ENCODE measurements at places on chromosomes 11 and 22.

DNA sequence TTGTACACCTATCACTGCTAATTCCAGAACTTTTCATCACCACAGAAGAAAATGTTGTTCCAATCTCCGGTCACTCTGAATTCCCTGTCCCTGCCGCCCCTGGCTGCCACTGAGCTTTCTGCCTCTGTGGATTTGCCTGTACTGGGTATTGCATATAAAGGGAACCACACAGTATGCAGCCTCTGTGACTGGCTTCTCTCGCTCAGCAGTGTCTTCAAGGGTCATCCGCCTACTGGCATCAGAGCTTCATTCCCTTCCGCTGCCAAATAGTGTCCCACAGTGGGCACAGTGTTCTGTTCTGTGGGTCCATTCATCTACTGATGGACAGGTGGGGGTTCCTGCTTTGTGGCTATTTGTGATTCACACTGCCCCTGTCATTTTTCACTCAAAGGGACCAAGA lies 5.3 kb downstream of the DHCR7 start:
- DNase-seq: no peak

GRCh38 chr22:23786261-23786710 lies 480 bp upstream of the SMARCB1 start:
- DNase-seq: no peak

GRCh38 chr11:110093407-110094297 lies 460 bp downstream of the ZC3H12C start:
- peak; percentile 76 for DNase-seq

- no peak for DNase-seq
These were observed 150.6 kb downstream of the DSCAML1 start for GRCh38 chr11:117646411-117646810.

DNA sequence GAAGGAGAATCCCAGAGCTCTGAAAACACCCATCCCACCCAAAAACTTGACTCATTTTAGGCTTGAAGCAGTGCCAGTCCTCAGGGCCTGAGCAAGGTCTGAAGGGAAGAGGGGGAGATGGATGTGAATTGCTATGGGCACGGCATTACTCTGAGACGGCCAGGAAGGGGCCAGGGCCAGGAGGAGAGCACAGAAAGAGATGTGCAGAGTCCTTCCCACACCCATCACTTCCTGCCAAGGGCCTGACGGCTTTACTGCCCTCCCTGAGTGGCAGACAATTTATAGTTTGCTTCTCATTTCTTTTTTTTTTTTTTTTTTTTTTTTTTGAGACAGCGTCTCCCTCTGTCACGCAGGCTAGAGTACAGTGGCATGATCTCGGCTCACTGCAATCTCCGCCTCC lies 22.5 kb downstream of the TAB1 start:
- DNase-seq: no peak

- no peak for DNase-seq
These were observed 306.4 kb downstream of the NXPE2 start for GRCh38 chr11:114984611-114985163.

- DNase-seq: no peak
These were observed 17.8 kb upstream of the P2RY2 start for GRCh38 chr11:73200256-73200655.

DNA sequence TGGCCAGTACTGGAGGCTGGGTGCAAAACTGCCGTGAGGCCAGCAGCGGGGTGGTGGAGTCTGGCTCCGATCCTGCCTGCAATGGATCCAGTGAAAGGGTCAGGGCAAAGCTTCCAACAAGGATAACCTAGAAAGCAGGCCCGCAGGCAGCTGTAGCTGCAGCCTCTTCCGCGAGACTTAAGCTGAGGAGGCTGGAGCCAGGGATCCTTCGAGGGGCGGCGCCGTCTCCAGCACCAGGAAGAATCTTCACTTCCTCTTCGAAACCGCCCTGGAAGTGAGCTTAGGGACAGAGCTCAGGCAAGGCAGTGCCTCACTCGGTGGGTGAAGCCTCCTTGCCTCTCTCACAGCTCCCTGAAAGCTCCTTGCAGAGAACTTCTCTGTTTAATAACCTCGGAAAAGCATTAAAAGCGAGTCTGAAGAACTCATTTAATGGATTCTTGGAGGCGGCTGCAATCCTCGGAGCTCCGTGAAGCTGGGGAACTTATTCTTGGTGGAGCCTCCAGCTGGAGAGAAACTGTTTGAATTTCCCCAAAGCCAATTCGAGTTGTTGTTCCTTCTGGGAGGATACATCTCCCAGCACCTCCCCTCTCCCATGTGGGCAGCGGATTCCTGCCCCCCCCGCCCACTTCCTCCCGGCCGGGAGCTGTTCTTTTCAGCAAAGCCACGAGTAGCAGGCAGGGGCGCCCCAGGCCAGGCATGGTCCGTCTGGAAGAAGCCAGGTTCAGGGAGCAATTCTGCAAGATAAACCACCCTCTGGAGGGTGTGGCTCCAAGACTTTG lies 169.9 kb downstream of the CTTN start:
- DNase-seq: peak; percentile 79

DNA sequence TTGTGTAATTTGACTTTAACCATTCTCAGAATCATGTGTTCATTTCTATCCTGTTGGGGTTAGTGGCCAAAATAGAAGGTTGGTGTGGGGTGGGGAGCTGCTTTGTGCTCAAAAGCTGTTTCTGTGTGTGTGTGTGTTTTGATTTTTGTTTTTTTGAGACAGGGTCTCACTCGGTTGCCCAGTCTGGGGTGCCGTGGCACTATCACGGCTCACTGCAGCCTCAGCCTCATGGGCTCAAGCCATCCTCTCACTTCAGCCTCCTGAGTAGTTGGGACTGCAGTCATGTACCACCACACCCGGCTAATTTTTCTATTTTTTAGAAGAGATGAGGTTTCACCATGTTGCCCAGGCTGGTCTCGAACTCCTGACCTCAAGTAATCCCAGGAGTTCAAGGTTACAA lies 18.1 kb upstream of the AIFM3 start:
- DNase-seq: no peak

- no peak for DNase-seq
These were observed 14.1 kb upstream of the KIAA0930 start for GRCh38 chr22:45254789-45255278.

DNA sequence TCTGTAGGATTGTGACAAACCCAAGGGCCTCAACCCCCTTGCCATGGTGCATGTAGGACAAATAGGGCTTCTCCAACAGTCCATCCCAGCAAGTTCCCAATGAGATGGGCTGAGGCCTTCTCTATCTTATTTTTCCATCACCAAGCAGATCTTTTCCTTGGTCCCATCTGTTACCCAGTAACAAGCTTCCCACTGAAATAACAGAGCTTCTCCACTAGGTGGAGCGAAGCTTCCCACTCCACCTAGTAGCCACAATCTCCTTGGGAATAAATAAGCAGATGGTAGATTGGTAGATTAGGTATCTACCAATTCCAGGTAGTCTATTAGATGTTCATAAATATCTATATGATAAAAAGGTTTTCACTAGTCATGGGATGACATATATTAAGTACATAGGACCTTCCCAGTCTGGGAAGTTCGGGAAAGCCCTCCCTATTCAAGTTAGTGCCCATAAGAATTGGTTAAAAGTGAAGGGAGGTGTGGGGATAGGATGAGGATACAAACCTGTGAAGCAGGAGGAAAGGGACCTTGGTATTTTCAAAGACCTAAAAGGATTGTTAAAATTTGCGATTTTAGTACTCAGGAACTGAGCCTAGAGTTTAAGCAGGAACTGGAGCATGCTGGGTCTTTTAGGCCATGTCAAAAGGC lies 5.9 kb upstream of the OR52L1 start:
- no peak for DNase-seq

DNA sequence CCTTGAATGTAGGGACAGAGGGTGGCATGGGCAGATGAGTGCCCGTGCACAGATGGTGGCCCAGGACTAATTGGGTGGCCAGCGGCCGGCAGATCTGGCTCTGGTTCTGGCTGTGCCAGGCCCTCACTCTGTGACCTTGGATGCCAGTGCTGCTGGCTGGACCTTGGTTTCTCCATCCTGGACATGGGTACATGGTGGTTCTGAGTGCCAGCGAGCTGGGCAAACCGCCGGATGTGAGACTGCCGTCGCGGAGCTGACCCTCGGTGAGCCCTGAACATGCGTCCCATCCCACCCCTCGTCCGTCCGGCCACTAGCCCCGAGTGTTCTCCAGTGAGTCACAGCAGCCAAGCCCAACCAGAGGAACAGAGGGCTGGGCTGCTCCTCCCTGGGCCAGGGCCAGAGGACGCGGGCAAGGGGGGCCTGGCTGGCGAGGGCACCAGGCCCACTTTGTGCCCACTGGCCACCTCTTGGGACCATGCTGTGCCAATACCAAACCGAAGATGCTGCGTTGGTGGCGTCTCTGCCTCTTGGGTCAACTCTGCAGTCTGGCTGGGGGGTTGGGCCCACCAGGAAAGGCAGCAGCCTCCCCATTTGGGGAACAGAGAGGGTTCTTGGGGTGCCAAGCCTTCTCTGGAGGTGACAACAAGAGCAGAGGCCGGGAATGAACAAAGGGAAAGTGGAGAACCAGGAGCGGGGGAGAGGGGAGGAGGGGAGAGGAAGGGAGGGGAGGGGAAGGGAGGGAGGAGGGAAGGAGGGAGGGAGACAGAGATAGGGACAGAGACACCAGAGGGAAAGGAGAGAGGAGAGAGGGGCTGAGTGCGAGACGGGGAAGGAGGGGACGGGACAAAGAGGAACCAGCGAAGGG lies 10.7 kb downstream of the LSP1 start:
- peak; percentile 75 for DNase-seq

GRCh38 chr11:134543241-134543640 lies 131.2 kb upstream of the B3GAT1 start:
- DNase-seq: peak; percentile 36

- DNase-seq: no peak
These were observed 32.0 kb downstream of the CD82 start for GRCh38 chr11:44597358-44598012.

GRCh38 chr11:128596250-128596649 lies 8.9 kb upstream of the ETS1 start:
- DNase-seq: no peak

DNA sequence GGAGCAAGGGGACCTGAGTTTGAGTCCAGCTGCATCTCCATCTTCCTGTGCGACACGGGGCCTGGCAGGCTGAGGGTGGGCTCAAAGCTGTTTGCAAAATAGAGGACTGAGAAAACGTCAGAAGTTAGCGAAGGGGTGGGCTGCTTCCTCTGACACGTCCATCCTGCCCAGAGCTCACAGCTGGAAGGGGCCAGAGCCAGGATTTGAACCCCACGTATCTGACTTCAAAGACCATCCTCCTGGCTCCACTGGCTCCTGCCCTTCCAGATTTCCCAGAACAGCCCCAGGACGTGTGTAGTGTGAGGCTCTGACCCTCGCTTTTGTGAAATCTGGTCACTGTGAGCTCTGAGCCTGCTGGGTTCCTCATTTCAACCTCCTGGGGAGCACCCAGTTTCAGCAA lies 56.3 kb downstream of the CD82 start:
- DNase-seq: peak; percentile 42

DNA sequence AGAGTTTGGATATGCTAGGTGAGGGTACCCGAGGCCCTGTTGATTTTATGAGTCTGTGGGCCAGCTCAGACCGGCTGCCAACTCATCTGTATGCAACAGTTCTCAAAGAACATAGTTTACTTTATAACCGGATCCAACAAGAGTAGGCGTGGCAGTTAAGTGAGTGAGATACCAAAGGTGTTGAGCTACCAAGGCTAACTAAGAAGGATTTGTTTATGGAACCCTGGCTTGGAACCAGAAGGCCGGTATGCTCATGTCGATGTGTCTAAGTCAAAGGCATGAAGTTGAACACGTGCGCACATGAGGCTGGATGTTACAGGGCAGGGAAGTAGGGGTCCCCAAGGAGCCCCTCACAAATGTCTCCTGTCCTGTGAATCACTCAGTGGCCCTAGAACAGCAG lies at the start of gene KCNJ1:
Gene KCNJ1 (minus strand): TSS at position 20 of the 400 bp plus-strand sequence. CDS start 27,053 bp downstream, outside the sequence.
- no peak for DNase-seq

GRCh38 chr11:72039856-72040401 lies 40.4 kb downstream of the NUMA1 start:
- DNase-seq: no peak

Data from ecto neural progenitor cell (in vitro differentiated cells).